Suppressor macrophage treated with lipopolysaccharide for 4 hours (primary cell): ENCODE measurements at places on chromosomes 12 and 14.
A peak's percentile ranks its signal among the peaks of the same experiment; 100 is the strongest.

- peak; percentile 30 for DNase-seq
These were observed 94.7 kb upstream of the OR4E1 start for GRCh38 chr14:21768116-21768874.

DNA sequence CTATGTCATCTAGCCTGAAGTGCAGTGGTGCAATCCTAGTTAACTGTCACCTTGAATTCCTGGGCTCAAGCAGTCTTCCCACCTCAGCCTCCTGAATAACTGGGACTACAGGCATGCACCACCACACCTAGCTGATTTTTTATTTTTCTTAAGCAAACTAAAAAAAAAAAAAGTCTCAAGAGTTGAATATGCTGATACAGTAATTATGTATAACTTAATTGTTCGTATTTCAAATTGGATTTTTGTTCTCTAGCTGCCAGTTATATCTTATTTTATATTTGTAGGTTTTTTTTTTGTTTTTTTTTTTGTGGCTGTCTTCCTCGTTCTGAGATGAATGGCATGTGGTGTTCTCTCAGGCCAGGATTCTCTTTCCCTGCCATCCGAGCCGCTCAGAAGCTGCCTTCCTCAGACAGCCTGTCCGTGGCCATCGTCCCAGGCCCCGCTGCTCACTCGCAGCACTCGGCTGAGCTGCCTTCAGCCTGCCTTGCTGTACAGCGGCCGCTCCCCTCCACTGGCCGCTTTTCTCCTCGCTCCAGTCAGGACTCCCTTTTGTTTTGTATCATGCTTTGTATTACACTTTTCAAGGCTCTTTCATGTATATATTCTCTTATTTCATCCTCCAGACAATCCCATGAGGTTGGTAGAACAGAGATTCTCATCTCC is 53.3 kb downstream of the WDR20 start:
- DNase-seq = no peak

GRCh38 chr14:97977651-97978261 is 1180.6 kb downstream of the VRK1 start:
- DNase-seq = no peak

DNA sequence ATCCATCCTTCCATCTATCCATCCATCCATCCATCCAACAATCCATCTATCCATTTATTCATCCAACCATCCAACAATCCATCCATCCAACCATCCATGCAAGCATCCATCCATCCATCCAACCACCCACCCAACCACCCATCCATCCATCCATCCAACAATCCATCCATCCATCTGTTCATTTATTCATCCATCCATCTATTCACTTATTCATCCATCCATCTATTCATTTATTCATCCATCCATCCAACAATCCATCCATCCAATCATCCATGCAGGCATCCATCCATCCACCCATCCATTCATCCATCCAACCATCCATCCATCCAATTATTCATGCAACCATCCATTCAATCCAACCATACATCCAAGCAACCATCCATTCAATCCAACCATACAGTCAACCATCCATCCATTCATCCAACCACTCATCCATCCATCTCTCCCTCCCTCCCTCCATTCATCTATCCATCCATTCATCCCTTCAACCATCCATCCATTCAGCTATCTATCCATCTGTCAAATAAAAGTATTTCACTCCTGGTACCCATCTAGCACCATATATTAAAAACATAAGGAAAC is 86.1 kb downstream of the KSR2 start:
- DNase-seq = no peak

DNA sequence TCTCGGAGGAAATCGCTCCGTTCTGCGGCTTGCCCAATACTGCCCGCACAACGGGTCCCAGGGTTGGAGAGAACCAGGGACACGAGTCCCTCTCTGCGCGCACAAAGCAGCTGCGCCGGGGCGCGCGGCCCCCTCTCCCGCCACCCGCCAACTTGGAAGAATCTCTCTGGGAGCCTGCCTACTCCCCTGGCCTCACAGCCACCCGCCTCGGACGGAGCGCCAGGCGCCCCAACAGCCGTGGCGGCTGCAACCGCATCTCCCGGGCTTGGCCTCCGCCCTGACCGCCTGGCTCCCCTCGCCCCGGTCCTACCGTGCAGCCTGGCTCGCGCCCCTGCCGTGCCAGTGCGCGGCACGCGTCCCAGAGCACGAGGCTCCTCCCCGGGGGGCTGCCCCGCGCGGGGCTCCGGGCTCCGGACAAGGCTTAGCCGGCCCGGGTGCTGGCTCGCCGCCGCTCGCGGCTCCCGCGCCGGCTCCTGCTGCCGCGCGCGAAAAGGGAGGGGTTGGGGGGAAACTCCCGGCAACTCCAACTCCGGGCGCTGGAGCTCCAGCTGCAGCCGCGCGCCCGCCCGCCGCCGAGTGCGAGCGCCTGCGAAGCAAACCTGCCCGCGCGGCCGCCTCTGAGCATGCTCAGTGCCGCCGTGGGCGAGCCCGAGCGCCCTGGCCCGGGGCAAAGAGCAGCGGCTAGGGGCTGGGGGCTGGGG is at the start of gene STXBP6:
Gene STXBP6 (minus strand): TSS at position 580 of the 701 bp plus-strand sequence. CDS start 75,329 bp downstream, outside the sequence.
- DNase-seq = peak; percentile 49

DNA sequence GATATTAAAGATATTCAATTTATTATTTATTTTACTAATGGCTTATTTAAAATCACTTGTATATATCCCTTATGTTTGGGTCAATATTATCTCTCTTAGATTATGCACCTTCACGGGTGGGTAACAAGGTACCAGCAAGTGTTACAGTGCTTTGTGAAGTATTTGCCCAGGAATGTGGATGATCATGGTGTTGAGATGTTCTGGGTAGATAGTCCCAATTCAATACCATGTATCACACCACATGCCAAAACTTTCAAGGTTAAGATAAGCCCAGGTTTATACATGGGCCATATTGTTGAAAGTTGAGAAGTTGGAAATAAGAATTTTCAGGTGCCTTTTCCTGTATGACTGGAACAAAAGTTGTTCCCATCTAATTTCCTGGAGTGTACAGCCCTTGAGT is 131.3 kb upstream of the RASSF8 start:
- no peak for DNase-seq

- DNase-seq = peak; percentile 64
These were observed 29.6 kb downstream of the EEA1 start for GRCh38 chr12:92899386-92900001.

GRCh38 chr14:68977180-68977717 is 1.9 kb downstream of the ACTN1 start:
- DNase-seq = peak; percentile 34

DNA sequence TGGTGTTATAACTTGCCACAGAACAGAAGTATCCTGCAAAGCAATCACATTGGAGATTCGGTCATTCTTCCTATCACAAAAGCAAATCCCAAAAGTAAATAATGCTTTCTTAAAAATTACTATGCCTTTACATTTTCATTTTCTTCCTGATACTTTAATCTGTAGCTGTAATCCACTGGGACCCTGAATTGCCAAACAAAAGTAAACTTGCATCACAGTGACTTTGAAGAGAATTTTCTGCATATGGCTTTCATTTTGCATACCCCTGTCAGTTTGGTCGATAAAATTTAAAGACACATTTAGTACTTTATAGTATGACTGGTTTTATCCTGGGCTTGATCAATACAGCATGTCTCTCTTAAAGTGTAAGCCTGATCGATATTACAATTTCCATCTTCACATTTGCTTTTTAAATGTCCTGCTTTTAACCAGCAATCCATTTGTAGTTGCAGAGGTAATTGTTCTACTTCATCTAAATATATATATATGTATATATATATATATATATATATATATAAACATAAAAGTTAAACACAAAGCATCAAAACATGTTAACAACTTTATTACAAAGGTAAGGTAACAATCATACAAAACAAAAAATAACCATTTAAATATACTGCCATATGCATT is 53.7 kb upstream of the PLEKHA5 start:
- DNase-seq = no peak

- no peak for DNase-seq
These were observed 2.3 kb downstream of the AK7 start for GRCh38 chr14:96394047-96394815.

DNA sequence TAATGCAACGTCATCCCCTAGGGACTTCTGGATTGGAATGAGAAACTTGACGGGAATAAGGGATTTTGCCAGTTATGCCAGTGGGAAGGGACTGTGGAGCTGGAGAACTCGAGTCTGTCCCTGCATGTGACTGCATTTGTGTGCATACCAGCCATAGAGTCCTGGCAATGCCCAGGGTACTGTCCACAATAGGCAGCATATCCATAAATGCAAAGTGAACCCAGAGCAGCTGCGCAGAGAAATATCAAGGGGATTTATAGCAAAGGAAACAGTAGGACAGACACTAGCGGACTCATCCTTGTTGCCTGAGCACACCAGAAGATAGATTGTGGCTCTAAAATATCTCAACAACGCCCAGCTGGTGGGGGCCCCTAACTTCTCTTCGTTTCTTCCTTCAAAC is 247.1 kb upstream of the SRRM4 start:
- DNase-seq = no peak

- DNase-seq = no peak
These were observed 155.6 kb upstream of the PWP1 start for GRCh38 chr12:107529991-107530390.

DNA sequence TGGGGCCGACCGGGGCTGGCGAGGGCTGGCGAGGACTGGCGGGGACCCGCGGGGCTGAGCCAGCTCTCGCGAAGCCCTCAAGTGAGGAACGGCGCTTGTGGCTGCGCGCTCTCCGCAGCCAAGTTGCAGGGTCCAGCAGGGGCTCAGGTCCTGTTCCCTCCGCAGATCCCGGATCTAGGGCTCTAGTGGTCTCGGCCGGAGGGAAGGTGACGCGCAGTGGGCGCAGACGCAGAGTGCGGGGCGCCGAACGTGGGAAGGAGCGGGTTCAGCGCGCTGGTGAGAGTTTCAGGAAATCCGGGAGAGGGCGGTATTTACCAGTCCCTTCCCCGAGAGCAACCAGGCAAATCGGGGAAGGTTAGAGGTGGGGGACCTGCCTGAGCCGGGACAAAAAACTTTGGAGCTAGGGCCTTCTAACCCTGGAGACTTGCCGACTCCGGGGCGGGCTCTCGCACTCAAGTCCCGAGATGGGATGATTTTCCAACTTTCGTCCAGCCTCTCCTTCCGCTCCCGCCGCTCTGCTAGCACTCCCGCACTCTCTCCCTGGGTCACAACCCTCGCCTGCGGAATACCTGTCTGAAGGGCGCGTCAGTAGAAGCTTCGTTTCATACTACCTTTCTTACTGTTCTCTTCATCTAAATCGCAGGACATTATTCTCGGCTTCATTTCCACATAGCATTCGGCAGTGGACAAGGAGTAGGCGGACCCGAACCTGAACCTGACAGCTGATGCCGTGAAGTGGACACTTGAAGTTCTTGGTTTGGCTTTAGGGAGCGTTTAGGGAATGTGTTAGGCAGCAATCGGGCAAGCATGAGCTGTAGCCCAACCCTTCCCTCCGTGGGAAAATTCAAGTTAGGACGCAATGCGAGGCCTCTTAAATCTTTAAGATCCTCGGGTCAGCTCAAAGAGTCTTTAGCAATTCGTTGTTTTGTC is 13.6 kb upstream of the PAX9 start:
- DNase-seq = no peak

DNA sequence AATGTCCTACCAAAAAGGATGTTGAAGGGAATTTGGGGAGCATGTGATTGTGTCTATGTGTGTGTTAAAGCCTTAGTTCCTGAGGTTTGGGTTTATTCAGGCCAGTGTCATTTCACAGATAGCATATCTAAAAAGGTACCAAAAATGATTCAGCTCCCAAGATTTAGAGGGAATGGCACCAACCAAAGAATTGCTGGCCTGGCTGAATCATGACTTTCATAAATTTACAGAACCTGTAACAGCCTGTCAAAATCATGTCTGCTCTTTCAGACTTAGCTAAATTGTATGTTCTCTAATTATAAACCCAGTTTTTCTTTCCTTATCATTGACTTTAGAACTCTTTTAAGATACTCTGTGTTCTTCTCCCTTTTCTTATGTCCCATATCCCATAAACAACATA is 231.5 kb downstream of the NUBPL start:
- DNase-seq = no peak

DNA sequence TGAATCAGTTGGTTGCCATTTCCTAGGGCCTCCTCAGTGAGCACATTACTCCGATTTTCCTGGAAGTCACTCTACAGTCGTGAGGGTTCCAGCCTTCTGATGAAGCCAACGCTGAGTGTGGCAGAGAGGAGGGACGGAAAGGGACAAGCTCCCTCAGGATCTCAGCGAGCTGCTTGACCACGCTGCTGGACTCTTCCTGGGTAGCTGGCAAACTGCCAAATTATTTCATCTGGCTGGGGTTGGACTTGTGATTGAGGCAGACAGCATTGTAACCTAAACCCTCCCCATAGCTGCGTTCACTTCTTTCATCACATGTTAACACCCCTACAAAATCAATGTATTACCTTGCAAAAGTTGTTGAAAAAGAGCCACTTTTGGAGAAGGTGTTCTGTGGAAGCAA is 69.6 kb upstream of the CHST11 start:
- no peak for DNase-seq

DNA sequence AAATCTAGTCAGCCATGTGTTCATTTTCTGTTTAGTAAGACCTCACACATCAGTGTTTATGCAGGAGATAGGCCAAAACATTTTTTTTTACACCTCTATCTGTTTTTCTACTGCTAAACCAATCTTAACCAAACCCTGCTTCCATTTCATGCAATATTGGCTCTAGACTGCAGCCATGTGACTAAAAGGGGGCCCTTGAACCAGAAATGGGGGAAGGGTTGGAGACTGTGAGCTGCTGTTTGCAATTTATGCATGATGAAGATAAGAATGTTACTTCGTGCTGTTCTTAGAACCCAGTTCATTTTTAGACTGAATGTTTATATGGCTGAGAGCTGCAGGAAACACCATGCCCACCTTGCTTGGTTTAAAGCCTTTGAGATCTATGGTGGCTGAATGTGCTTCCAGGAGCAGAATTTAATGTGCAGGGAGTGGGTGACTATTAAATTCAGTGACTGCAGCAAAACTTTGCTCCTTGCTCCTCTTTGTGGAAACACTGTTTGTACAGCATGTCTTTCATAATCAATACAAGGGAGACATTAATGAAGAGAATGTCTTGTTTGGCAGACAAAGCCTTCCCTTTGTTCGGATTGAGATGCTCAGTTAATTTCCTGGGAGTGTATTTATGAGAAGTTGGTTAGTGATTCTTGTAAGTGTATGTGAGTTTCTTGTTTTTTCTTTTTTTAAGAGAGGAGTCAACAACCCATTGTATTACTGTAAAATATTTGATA is 53.6 kb downstream of the CHST11 start:
- no peak for DNase-seq

DNA sequence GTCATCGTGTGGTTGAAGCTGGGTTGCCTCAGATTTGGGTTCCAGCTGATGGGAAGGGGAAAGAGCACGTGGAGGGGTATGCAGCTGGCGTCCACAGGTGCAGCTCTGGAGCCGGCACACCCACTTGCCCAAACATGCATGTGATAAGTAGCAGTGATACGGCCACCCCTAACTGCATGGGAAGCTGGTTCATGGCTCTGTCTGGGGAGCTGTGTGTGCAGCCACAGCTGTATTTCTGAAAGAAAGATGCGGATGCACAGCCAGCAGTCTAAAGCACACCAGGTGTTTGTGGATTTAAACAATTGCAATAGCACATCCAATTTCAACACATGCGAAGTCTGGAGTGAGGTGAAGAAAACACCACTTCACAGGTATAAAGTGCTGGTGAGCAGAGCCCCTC is 181.4 kb downstream of the EFCAB11 start:
- DNase-seq = no peak
